Jurkat, Clone E6-1 (cell line): ENCODE measurements at places on chromosomes 1 and 21.

GRCh38 chr1:196515904-196516303, 92.3 kb downstream of the KCNT2 start:
- DNase-seq = no peak

- DNase-seq = no peak
Observed at GRCh38 chr21:26351661-26352060, 181.1 kb upstream of the APP start.

DNA sequence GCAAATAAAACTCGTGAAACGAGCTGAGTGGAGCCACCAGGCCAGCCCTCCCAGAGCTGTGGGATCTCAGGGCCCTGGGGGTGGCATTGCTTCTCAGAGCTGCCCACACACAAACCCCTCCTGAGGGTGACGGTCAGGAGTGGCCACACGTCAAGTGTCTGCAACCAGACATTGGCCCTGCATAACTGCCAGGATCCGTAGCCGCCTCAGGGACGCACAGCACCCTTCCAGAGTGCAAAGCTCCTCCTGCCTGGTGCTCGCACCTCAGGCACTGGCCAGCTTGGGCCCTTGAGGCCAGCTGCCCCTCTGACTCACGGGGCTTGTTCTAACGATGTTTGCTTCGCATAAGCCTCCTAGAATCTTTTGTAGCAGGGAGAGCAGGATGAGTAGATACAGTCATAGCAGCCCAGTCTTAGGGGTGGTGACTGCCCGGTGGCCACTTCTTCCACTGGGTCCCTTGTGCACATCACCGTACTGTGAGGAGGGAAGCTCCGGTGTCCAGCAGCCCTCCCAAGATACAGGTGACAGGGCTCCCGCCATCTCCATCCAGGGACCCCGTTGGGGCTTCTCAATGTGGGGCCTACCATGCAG, 5.0 kb downstream of the WNT3A start:
- DNase-seq = no peak

DNA sequence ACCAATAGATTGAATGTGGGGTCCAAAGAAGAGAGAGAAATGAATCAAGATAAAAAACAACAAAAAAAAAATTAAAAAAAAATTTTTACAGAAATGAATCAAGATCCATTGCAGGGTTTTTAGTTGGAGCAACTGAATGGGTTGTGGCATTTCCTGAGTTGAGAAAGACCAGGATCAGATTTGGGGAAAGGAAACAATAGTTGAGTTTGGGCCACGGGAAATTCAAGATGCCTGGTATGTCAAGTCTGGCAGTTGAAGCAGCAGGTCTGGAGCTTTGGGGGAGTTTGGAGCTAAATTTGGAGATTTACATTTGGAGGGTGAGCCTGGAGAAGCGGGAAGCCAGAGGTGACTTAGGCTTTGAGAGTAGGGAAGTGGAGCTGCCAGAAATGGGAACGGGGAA, 22.6 kb downstream of the ATP8B2 start:
- no peak for DNase-seq

- DNase-seq = no peak
Observed at GRCh38 chr1:115492019-115492595, 149.7 kb upstream of the VANGL1 start.

- no peak for DNase-seq
Observed at GRCh38 chr1:177848577-177848976, 121.3 kb downstream of the SEC16B start.

DNA sequence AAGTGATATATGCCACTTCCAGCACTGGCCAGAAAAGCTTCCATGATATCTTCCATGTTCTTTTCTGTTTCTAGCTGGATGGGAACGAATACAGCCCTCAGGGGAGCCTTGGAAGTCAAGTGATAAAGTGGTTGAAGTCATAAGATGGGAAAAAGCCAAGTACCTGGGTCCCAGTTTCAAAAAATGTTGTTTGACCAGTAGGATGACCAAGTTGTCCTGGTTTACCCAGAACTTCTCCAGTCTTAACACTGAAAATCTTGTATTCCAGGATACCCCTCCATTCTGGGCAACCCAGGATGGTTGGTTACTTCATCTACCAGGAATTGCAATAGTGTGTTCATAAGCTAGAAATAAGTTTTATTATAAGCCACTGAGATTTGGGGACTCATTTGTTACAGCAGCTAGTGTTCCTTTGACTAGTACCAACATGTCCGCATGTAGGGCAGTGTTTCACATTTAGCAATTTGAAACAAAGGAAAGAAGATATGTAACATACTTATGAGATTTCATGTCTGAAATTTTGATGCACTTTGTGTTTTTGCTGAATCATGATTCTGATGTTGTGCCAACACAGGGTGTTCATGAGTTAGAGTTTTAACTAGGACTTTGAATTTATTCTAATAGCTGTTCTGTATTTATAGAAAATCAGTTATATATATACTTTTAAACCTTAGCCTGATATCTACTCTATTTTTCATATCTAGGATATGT, 139.9 kb downstream of the TPR start:
- DNase-seq = no peak

- DNase-seq = no peak
Observed at GRCh38 chr1:229323201-229323600, 19.6 kb downstream of the CCSAP start.

DNA sequence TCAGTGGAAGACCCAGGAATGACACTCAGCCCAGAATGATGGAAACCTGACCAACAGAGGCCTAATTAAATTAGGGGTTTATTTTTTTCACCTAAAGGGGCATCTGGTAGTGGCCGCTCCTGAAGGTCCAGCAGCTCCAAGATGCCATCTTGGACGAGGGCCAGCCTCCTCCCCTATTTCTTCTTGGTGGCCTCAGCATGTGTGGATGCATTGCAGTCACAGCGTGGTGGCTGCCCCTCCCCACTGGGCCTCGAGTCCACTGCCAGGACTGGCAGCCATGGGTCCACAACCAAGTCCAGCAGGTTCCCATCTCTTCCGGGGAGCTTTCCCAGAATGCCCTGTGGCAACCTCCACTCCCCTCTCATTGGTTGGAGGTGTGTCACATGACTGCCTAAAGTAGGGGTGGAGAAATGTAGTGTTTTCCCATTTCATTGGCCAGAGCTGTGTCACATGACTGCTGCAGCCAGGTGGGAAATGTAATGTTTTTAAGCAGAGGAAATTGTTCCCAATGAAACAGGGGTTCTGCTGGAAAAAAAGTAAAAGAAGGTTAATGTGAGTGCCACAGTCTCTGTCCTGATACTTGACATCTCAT, 628.2 kb downstream of the PTPRU start:
- DNase-seq = no peak

- no peak for DNase-seq
Observed at GRCh38 chr1:87435484-87435883, 106.8 kb downstream of the LMO4 start.

DNA sequence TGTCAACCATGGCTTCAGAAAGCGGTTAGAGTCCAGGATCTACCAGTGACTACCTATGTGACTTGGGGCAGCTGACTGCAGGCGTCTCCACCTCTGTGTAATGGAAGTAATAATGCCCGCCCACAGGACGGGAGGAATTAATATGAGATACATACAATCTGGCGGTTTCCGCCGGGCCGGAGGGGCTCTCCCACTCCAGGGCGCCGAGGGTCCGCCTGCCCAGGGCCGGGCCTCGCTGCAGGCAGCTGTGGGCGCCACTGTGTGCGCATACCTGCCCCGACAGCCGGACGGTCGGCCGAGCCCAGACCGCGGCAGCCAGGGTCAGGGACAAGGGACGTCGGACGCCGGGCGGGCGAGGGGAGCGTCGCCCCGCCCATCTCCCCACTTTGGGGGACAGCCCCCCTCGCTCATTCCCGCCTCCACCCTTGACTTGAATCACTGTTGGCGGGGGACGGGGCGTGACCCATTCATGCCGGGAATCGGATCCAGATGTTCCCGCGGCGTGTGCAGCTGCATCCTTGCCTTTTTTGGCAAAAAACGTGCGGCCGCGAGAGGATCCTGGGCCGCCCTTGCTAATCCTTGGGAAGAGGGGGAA, 6.0 kb upstream of the SF3A3 start:
- DNase-seq = no peak

- no peak for DNase-seq
Observed at GRCh38 chr21:41169701-41170100, 1.7 kb downstream of the BACE2 start.

GRCh38 chr21:17693801-17694200, 81.1 kb upstream of the BTG3 start:
- peak; percentile 28 for DNase-seq

DNA sequence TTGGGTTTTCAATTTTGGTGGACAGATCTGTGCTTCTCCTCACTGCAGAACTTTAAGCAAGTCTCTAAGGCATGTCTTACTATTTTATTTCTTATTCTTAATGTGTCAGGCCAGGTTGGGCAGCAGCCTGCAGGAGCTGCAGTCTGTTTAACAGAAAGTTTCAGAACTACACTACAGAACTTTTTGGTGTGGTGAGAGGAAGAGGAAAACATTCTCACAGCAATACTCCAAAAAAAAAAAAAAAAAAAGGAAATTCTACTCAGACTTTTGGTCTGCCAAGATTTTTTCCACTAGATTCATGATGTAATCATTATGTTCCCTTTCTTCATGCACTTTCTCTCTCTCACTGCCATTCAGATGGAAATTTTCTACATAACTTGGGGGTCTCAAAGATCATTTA, 255.2 kb downstream of the COL11A1 start:
- no peak for DNase-seq

DNA sequence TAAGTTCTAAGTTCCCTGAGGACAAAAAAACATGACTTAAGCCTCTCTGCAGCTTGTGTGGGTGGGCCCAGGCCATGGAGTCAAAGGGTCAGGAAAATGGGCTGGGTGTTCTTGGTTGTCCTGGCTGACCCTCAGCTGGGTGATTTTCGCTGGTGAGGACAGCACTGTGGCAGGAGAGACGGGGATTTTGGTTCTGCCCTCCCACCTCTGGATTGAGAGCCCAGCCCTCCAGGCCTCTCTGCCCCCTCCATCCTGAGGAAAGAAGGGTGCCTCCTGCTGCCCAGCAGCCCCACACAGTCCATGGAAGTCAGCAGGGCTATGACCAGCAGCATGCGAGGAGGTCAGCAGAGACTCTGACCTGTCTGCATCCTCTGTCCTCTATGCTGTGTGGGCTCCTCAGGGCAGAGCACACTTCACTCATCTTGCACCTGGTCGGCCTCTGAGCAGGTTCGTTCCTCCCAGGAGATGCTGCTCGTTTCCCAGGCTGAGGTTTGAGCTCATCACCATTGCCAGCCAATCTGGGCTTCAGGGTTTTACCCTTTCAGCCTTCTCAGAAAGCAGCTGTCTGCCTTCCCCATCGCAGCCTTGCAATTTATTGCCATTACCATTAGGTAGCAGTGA, 26.5 kb downstream of the PHGDH start:
- no peak for DNase-seq

GRCh38 chr1:107682467-107682866, 282.5 kb downstream of the VAV3 start:
- no peak for DNase-seq

DNA sequence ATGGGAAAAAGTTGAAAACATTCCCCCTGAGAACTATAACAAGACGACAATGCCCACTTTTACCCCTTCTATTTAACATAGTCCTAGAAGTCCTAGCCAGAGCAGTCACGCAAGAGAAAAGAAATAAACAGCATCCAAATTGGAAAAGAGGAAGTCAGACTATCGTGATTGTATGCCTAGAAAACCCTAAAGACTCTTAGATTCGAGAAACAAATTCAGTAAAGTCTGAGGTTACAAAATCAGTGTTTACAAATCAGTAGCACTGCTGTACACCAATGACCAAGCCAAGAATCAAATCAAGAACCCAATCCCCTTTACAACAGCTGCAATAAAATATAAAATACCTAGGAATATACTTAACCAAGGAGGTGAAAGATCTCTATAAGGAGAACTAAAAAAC, 72.4 kb downstream of the POU2F1 start:
- DNase-seq = no peak

GRCh38 chr1:227422581-227422980, 104.3 kb upstream of the CDC42BPA start:
- DNase-seq = no peak

DNA sequence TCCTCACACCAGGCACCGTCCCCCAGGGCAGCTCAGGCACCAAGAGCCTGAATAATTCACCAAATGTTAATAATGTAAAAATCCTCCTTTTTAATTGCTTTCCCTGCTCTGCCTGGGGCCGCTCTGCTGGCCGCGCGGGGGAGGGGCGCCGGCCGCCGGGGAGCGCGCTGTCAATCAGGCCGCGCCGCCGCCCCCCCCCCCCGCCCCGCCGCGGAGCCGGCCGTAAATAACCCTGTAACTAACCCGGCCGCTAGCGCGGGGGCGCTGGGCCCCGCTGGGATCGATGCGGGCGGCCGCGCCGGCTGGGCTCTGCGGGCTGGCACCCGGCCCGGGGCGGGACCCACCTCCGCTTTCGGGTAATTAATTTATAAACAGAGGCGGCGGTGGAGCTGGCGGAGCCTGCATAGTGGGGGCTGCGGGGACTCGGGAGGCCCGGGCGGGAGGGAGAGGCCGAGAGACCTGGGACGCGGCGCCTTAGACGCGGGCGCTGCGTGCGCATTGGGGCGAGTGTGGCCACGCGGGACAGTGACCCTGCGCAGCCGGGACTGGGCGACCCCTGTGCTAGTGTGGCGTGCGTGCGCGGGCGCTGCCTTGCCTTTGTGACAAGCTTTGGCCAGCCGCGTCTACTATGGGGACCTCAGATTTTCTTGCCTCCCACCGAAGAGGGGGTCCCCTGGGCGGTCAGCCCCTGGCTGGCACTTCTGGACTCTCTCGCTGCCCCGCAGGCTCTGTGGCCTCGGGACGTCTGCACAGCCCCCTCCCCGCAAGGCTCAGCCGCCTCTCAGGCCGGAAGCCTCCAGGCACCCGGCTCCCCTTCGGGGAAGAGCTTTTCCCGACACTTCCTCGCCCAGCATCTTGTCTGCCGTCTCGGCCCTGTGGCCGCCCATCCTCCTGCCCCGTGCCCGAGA, 16.6 kb downstream of the SAMD11 start:
- no peak for DNase-seq

DNA sequence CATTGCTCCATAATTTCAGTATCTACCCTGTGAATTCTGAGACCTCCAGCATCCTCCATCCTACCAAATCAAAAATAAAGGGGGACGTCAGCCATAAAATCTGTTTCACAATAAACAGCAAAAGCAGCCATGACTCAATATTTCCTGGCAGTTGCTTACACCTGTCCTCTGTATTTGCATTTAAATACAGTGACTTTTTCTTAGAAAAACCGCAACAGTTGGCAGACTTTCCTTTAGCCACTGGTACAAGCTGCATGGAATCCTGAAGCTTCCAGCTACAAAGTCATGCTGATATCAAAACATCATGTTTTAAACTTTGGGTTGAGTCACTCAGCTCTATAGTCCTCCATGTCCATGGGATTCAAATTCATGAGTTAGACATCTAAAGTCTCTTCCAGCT, 278.0 kb upstream of the KAZN start:
- peak; percentile 94 for DNase-seq

DNA sequence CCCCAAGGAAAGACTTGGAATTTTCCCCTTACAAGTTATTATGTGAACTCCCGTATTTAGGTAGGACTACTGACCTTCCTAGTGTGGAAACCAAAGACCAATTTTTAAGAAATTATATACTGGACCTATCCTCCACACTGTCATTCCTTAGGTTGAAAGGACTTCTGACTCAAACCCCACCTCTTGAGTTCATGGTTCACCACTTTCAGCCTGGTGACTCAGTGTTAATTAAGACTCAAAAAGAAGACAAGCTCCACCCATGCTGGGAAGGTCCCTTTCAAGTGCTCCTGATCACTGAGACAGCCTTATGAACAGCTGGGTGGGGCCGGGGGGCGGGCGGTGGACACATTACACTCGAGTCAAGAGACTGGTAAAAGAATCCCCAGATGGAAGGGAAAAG, 113.2 kb downstream of the LRRC53 start:
- DNase-seq = no peak

GRCh38 chr1:209267968-209268367, 315.5 kb upstream of the CAMK1G start:
- DNase-seq = no peak
